NCI-H2081 (cell line): ENCODE measurements at places on chromosomes 16 and 17.

GRCh38 chr17:49554694-49555494, 20.8 kb upstream of the NXPH3 start:
- no peak for DNase-seq

GRCh38 chr17:38703742-38704605, 1.1 kb upstream of the MLLT6 start:
- peak; percentile 98 for DNase-seq

DNA sequence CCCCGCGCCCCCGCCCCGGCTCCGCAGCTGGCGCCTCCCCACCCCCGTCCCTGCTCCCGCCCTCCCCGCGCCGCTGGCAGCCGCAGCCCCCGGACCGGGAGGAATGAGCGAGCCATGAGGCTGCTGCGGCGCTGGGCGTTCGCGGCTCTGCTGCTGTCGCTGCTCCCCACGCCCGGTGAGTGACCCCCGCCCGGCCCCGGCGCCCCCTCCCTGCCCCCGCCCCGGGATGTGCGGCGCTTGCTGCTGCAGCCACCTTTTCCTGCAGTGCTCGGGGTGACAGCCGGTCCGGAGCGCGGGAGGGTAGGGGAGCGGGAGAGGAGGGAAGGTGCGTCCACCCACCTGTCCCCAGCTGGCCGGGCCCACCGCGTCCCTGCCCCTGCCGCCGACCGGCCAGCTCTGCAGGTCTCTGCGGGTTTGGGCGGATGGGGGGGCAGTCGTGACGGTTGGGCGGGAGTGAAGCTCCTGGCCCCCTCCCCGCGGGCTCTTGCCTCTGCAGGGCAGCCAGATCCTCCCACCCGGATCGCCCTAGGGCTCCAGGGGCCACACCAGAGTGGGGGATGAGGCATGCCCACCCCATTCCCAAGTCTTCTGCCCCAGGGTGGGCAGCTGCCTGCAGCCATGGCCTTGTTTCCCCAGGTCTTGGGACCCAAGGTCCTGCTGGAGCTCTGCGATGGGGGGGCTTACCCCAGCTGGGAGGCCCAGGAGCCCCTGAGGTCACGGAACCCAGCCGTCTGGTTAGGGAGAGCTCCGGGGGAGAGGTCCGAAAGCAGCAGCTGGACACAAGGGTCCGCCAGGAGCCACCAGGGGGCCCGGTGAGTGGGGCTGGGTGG, 513 bp downstream of the ADAM11 start:
- peak; percentile 29 for DNase-seq

- no peak for DNase-seq
Observed at GRCh38 chr16:55835581-55835980, 2.7 kb upstream of the CES1 start.

DNA sequence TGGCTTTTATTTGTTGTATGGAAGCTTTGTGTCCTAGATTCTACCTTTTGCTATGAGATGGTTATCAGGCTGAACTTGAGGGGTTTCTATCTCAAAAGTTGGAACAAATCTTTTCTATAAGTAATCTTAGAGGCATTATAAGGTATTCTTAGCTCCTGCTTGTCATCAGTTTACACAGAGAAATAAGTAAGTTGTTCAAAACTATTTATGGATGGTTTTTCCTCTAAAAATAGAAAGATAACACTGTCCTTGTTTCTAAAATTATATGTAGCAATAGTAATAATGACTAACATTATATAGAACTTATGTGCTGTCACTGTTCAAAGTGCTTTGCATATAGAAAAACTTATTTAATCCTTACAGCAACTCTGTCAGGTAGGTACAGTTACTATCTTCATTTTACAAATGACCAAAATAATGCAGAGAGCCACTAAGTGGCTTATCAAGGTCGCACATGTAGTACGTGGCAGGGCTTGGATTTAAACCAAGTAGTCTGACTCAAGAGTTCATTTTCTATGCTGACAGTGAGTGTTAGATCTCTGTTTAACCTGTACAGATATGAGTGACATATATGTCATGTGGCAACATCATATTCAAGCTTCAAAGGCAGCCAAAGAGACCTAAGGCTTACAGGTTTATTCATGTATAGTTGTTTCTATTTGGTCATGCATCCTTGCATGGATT, 59.0 kb downstream of the PHKB start:
- DNase-seq, result no peak

DNA sequence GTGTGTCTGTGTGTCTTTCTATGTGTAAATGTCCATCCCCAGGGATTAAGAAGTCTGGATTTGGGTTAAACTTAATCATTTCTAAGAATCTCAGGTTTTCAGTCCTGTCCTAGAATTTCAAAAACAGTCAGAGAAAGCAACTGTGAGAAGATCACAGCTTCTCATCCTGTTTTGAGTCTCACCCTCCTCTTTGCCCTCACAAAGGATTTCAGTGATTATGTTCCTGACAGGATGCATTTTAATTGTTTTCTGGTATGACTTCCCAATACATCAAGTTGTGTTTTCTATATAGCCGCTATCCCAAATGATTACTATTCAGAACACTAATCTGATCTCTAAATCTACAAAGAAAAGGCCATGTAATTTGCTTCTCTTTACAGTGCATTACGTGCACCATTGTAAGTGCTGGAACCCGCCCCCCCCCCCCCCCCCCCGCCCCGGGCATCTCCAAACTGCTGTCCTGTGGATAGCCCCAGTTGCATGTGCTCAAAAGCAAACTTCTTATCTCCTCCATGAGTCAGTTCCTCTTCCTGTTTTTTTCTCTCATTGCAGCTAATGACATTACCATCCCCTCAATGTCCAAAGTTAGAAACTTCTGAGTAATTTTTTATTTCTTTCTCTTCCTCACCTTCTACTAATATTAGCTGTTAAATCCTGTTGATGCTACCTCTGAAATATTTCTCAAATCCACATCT, 73.9 kb downstream of the CDH13 start:
- DNase-seq, result no peak

- DNase-seq, result peak; percentile 85
Observed at GRCh38 chr17:38579934-38580333, 25.8 kb downstream of the SRCIN1 start.

DNA sequence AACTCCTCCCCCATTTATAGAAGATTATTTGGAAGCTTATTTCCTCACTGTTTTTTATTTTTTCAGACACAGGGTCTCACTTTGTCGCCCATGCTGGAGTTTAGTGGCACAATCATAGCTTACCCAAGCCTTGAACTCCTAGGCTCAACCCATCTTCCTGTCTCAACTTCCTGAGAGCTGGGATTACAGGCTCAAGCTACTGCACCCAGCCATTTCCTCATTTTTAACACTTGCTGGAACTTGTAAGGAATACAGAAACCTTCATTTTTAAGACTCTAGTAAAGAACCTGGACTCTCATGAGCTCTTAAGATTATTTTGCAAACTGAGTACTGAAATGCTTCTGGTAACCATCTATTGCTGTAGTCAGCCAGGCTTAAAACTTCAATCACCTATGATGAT, 29.9 kb downstream of the KANSL1 start:
- DNase-seq, result no peak
